ENCODE measurements at places on chromosomes 2 and 18.
A peak's percentile ranks its signal among the peaks of the same experiment; 100 is the strongest.

GRCh38 chr2:1806254-1806653 is 61.9 kb upstream of the PXDN start:
- DNase-seq: no peak

DNA sequence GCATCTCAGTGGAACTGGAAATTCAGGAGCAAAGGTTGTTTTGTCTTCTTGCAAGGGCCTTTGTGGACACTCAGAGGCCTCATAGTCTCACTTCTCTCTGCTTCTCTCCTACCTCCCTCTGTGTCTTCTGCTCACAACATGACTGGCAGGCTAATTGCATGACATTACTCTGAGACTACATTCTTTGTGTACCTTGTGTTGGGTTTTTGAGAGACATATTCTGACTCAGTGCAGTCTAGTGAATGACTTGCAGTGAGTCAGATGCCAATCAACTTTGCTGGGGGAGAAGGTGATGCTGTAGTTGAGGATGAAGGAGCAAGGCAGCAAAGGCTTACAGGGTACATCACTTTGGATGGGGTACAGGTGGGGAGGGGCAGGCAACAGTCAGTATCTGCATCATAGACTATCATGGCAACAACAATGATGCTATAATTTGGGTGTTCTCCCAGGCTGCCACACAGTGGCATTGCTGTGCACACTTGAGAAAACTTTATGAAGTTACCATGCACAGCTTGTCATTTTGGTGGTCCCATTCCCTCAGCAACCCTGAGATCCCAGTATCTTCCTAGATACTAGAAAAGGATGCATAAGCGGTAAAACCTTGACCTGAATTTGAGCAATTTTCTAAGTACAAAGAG is 69.3 kb upstream of the SLC16A14 start:
- DNase-seq: no peak

DNA sequence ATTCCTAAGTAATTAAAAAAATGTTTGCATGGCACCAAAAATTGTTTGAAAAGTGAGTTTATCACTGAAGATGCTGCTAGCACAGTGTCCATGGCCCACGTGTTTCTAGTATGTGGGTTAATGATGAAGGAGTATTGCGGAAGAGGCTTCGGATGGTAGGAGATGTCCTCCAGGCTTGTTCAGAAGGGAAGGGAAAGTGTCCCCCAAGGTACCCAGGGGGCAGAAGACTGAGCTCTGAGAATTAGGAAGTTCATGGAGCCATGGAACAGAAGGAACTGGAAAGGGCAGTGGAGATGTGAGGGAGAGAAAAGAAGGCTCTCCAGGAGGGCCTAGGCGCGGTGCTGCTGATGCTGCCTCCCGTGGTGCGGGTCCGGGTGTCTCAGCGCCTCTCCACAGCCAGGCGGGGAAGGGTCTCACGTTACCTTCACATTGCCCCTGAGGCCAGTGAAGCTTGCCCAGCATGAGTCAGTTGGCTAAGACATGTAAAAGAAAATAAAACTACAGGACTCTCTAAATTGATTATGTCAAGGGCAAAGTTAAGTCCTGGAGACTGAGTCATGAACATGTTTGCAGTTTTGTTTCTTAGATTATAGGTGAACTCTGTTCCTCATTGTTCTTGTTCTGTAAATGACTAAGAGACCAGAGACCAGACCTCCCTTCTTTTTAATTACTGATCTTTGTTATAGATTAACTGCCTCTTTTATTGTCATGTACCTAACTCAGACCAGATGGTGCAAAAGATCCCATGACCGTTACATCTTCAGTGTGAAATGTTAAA is 89.0 kb downstream of the MTCL1 start:
- DNase-seq: no peak

GRCh38 chr2:42978887-42979415 is 186.6 kb upstream of the HAAO start:
- no peak for DNase-seq

- peak; percentile 26 for DNase-seq
Observed at GRCh38 chr2:33291278-33292013, 185.0 kb upstream of the RASGRP3 start.

All from NCI-H1105 (cell line).